ENCODE measurements at places on chromosomes 4 and X.

DNA sequence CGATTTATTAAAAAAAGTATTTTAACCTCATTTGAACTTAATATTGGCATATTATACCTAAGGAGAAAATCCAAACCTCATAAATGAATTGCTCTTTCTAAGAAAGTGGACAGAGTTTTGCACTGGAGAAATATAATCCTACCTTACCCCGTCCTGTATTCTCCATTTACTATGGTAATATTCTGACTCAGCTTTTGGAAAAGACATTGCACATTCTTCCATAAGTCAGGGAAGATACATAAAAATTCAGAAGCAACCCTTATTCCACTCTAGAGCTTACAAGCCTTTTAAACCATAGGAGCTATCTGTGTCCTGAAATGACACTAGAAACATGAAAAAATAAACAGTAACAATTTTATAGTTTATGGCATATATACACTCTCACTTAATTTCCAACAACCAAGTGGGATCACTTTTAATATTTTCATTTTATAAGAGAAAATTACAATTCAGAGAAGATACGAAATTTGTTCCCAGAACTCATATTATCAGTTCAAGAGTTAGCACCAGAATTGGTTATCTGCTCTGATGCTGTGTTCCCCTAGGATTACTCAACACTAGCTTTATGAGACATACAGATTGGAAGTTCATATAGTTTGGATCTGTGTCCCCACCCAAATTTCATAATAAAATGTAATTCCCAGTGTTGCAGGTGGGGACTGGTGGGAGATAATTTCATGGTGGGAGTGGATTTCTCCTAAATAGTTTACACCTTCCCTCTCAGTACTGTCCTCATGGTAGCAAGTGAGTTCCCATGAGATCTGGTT is 359.4 kb downstream of the ARAP2 start:
- no peak for DNase-seq

GRCh38 chrX:118423558-118423957 is 72.1 kb upstream of the DOCK11 start:
- DNase-seq, result no peak

DNA sequence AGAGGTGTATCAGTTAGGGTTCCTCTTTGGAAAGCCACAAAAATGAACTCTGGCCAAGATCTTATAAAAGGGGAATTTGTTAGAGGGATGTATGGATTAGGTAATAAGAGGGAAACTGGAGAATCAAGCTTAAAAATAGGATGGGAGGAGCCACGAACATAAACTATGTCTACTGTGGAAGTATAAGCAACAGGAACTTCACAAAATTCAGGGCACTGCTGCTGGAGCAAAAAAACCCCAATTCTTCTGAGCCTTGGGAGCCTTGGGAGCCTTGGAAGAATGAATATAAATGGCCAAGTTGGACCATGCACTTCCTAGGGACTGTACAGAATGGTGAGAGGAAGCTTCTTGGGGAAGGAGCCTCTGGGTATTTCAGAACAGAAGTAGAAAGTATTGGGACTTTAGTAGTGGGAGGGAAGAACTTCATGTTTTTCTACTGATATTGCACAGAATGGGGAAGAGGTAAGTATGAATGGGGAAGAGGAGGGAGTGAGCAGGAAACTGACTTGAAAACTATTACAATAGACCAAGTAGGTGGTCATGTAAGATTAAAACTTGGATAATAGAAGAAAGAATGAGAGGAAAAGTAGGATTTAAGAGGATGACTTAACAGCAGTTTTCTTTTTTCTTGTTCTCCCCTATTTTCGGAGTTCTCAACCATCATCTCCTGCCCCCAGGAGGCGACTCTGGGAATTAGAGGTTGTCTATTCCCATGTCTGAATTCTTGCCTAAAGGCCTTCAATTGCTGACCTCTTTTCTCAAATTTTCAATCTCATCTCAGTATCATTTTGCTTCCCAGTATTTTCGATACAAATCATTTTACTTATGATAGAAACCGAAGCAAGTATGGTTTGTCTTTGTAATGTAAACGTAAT is 44.4 kb upstream of the TAPT1 start:
- no peak for DNase-seq

GRCh38 chrX:68355629-68355920 is 77.7 kb downstream of the OPHN1 start:
- DNase-seq, result no peak

DNA sequence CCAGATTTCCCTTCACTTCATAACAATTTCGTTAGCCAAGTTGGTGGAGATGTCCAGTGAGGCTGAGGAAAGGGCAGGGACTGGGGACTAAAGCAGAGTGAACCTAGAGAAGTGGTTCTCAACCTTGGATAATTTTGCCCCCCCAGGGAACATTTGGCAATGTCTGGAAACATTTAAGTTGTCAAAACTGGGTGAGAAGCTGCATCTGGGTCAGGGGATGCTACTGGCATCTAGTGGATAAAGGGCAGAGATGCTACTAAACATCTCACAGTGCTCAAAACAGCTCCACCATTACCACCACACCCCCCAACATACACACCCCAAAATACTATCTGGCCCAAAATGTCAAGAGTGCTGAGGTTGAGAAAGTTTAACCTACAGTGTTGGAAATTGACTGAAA is 32.0 kb upstream of the FGF16 start:
- DNase-seq, result no peak

GRCh38 chr4:158996669-158997074 is 106.2 kb upstream of the RAPGEF2 start:
- no peak for DNase-seq

DNA sequence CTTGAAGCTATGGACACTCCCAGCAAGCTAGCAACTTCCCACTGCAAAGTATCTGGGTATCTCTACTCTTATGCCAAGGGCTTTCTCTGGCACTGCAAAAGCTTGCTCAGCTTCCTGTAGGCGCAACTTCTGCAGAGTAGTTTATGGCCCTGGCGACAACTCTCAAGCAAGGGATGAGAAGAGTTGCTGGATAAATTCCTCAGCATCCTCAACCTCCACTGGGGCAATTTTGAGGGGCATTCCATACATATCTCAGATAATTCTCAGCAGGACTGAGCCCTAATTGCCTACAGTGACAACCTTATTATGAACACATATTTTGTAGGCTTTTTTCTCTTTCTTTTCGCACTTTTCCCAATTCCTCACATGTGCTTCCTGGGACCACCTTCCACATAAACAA is 31.2 kb upstream of the TAB3 start:
- no peak for DNase-seq

GRCh38 chr4:105560421-105560848 is 8.0 kb downstream of the ARHGEF38 start:
- DNase-seq, result no peak

- DNase-seq, result no peak
Measured at GRCh38 chr4:13601048-13601447, 26.5 kb downstream of the BOD1L1 start.

- DNase-seq, result no peak
Measured at GRCh38 chrX:137896123-137896522, 330.2 kb downstream of the ZIC3 start.

DNA sequence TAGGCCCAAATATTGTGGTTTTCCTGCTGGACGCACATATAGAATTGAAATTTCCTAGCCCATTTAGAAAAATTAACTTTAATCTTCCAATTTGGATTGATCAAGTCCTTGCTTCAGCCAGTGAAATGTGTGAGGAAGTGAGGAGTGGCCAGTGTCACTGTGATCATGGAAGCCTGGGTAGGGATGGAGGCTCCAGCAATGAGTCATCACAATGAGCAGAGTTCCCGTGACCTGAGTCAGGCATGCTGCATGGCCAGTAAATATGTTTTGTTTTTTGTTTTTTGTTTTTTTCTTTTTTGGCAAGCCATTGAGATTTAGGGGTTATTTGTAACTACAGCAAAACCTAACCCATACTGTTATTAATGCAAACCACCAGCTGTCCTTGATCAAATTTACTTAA is 52.1 kb downstream of the IDS start:
- DNase-seq, result no peak

GRCh38 chrX:153065389-153065788 is 6.9 kb upstream of the PNMA6A start:
- DNase-seq, result no peak

DNA sequence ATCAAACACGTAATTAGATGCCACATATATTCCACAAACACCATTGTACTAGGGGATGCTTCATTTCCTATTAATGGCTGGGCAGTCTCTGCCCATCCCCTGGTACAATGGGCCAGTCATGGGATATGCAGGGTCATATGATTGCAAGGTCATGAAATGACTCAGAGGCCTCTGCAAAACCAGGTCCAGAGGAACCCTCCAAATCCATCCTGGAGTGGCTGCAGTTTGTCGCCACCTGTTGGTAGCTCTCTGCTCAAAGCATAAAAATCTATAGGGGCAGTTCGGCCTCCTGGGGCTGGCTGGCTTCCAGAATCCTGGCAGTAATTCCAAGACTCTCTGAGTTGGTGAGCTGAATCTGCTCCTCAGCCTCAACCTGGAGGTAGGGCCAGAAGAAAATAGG is 22.9 kb upstream of the PUDP start:
- no peak for DNase-seq

GRCh38 chrX:10099411-10099810 is 57.4 kb upstream of the CLCN4 start:
- DNase-seq, result no peak

DNA sequence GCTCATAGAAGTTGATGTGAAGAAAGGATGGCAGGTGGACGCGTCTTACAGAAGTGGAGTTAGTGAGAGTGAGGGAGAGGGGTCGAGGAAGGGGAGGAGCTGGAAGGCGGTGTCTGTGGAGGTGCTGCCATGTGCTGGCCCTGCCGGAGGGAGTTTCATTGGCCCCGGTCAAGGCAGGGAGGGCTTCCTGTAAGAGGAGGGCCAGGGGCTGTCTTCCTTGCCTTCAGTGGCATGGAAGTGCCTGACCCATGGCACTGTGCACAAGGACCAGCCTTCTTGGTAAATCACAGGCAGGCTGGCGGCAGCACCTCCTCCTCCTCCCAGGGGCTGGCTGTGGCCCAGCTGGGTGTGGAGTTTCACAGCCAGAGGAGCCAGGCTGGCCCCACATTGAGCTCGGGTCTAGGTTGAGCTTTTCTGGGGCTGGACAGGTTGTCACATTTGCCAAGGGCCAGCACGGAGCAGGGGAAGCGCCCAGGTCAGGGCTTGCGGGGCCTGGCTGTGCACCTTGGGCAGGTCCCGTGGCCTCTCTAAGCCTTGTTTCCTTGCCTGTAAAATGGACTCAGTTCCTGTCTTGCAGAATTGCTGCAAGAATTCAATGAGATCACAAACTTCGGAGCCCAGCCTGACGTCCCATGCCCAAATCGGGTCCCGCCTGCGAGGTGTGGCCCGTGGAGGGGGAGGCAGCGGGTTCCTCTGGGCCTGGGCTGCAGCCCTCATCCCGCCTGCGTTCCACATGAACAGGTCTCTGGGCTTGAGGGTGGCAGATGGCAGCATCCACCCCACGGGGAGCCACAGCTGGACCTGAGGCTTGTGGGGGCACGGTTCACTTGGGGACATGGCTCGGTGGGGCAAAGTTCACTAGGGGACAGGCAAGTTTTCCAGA is 7.0 kb downstream of the HTRA3 start:
- DNase-seq, result no peak

- DNase-seq, result peak; percentile 63
Measured at GRCh38 chrX:46758956-46759644, at the start of gene SLC9A7. Gene SLC9A7, minus strand, starts transcription at chrX:46759118. Its CDS starts 89 bp downstream, at chrX:46759029.

DNA sequence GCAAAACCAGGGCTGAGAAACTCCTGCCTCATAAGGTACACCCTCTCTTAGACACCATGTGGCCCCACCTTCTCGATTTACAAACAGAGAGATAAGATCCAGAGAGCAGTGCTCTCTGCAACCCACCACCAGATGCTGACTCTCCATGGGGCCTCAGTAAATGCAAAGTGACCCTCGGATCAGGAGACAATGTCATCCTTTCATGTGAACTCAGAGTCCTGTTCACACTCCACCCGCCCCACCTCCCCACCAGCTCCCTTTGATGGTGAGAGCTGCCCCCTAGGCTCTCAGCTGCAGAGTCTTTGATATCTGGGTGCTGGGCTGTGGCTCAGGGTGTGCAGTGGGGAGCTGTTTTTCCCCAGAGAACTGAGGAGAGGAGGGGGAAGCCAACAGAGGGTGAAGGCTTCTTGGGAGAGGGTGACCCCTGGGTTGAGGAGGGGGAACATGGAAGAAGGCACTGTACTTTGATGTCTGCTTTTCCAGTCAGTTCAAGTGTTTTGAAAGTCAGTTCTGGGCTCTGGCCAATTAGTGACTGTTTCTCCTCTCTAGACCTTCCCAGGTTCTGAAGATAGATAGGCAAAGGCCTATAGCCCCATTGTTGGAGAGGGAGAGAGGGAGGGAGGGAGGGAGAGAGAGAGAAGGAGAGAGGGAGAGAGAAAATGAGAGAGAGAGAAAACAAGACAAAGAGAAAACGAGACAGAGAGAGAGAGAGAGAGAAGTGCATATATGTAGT is 88.2 kb downstream of the SCD5 start:
- no peak for DNase-seq

GRCh38 chrX:38214551-38215531 is 5.8 kb downstream of the SRPX start:
- DNase-seq, result no peak

- DNase-seq, result no peak
Measured at GRCh38 chrX:146907391-146908240, 93.1 kb upstream of the CXorf51A start.

DNA sequence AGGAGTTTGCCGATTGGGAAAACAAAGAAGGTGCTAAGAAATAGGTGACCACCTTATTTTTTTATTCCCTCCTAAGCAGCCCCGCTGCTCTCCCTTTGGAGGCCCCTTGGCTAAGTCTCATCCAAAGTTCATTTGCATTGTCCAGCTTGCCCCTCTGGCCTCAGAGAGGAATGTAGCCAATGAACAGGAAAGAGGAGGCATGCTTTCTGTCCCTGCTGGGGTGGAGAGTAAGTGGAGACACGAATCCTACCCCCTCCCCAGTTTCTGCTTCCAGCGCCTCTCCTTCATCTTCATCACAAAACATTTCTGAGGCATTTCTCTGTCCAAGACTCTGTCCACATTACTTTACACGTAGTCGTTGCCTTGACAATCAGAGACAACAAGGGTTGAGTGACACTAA is 38.7 kb downstream of the NLGN3 start:
- no peak for DNase-seq

- peak; percentile 10 for DNase-seq
Measured at GRCh38 chr4:173167758-173168395, 734 bp upstream of the GALNT7 start.

- no peak for DNase-seq
Measured at GRCh38 chr4:107650251-107650650, 69.8 kb downstream of the PAPSS1 start.

DNA sequence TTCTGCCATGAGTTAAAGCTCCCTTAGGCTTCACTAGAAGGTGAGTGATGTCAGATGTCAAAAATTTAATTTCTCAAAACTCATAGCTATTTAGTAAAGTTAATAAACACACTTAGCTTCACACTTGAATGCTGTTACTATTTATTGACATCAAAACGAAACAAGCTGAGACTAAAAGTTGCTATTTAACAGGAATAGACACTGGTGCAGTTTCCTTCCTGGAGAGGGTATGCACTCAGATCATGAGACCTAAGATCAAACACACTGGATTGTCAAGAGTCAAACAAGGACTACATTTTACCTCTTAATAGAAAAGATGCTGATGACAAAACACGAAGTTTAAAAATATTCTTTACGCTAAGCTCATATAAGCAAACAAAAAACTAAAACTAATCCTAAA is 18.9 kb downstream of the UPF3B start:
- DNase-seq, result no peak

Data from activated CD4-positive, alpha-beta T cell treated with anti-CD3 and anti-CD28 coated beads, Interleukin-2, amount 50 U/mL, for 24 hours (primary cell).